ENCODE measurements at places on chromosomes 5 and 9.

GRCh38 chr5:33439905-33440481 lies 772 bp upstream of the TARS1 start:
- DNase-seq: no peak

DNA sequence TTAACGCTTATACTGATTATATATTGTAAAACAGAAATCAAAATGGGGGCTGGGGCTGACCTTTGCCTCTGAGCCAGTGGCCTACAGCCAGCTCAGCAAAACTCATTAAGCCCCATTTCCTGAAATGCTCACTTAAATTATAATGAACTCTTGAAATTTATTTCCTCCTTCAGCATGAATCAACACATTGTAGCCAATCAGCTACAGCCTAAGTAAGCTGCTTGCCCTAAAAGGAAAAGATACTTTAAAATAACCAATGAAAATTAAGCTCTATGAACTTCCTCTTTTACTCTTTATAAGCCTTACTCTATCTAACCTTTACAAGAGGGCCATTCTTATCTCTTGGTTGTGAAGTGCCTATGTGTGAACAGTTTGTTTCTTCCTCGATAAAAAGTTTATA lies 33.5 kb upstream of the SUB1 start:
- DNase-seq: no peak

GRCh38 chr9:127283917-127284497 lies 19.4 kb downstream of the GARNL3 start:
- no peak for DNase-seq

- DNase-seq: no peak
Observed at GRCh38 chr5:17304282-17304681, 86.9 kb downstream of the BASP1 start.

DNA sequence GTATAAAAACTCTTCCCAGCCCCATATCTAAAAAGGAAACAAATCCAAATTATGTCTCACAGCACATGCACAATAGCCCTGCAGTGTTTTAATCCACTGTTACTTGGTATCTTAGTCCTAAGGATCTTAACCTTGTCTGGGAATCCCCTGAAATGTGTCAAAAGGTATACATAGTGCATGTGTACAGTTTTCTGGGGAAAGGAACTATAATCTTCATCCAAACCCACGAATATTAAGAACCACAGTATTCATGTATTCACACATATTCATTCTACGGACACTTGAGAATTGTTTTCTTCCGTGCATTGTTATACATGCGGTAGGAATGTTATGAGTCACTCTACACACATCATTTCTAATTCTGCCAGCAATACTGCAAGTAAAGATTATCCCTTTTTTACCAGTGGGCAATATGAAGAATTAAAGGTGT lies 47.8 kb upstream of the SNX2 start:
- no peak for DNase-seq

DNA sequence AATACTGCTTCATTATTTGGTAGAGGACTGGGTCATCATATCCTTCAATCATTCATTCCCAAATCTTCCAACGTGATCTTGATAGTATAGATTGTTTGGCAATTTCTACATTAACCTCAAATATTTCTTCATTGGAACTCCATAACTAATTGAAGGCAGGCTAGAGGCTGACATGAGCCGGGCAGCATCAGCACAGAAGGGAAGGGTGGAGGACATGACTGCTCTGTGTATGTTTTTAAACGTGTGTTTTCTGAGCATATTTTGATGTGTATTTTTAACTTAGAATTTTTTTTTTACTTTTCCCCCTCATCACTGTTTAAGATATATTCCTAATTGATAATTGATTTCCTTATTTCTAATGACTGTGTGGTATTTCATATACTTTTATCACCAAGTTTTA lies 12.6 kb downstream of the DDX4 start:
- DNase-seq: no peak

- no peak for DNase-seq
Observed at GRCh38 chr5:62742207-62742606, 163.6 kb downstream of the LRRC70 start.

- DNase-seq: no peak
Observed at GRCh38 chr9:130336885-130337284, 71.3 kb downstream of the HMCN2 start.

- DNase-seq: no peak
Observed at GRCh38 chr5:15757103-15757502, 257.1 kb downstream of the FBXL7 start.

DNA sequence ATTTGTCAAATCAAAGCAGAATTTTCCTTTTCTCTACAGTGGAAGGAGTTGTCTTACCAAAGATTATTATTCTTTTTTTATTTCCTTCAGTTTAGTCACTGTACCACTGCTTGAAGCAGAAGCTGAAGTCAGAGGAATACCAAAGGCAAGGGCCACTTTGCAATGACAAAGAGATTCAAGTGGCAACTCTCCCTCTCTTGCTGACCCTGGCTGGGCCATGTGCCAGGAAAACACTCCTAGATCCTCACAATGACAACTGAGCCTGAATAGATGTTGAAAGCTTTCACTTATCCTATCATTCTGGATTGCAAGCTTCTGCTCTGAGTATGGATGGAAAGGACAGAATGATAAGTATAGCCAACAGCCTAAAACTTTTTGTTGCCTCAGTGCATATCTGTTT lies 618.3 kb downstream of the NR2F1-AS1 start:
- DNase-seq: no peak

DNA sequence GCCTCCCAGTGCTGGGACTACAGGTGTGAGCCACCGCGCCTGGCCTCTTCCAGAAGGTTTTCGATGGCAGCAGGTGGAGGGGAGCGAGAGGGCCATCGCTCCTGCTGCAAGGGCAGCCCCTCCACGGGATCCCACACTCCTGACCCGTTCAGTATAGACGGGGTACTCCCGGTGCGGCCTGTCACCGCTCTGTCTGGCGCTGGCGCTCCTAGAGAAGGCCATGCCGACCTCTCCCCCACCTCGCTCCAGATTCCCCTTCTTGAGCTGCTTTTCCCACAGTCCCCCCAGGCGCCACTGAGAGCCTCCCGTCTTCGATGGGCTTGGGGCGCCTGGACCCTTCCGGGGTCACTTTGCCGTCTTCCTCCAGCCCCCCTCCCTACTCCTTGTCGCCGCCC lies 4.3 kb upstream of the SQSTM1 start:
- no peak for DNase-seq

- DNase-seq: no peak
Observed at GRCh38 chr9:77960356-77961153, 71.1 kb downstream of the GNAQ start.

- no peak for DNase-seq
Observed at GRCh38 chr9:86763791-86764190, 183.5 kb downstream of the GAS1 start.

GRCh38 chr5:35789732-35790456 lies 66.8 kb upstream of the IL7R start:
- no peak for DNase-seq

GRCh38 chr9:114180696-114181606 lies 25.6 kb downstream of the COL27A1 start:
- DNase-seq: peak; percentile 54

DNA sequence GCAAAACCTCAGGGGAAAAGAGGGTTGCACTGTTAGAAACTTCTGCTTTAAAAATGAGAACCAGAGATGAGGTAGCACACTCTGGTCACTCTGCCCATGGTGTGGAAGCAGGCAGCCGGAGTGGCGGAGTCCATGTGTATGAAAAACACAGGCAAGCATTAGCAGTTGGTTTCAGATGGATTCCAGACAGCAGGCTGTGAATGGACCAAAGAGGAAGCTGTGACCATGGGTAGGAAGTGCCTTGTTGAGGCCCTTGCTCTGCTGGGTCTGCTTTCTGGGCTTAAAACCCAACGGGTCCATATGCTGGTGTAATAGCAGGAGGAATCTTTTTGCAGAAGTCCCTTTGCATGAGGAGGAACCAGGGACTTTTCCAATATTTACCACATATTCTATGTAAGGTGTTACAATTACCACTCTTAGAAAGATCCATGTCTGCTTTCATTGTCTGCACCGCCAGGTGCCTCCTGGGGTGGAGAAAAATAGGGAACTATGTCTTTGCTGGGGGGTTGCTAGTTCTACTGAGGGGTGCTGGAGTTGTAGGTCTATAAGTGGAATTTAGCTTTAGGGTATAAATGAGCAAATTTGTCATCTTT lies 77.0 kb downstream of the ANKRD55 start:
- DNase-seq: peak; percentile 39

- DNase-seq: peak; percentile 60
Observed at GRCh38 chr9:128927731-128928411, 7.1 kb downstream of the PHYHD1 start.

DNA sequence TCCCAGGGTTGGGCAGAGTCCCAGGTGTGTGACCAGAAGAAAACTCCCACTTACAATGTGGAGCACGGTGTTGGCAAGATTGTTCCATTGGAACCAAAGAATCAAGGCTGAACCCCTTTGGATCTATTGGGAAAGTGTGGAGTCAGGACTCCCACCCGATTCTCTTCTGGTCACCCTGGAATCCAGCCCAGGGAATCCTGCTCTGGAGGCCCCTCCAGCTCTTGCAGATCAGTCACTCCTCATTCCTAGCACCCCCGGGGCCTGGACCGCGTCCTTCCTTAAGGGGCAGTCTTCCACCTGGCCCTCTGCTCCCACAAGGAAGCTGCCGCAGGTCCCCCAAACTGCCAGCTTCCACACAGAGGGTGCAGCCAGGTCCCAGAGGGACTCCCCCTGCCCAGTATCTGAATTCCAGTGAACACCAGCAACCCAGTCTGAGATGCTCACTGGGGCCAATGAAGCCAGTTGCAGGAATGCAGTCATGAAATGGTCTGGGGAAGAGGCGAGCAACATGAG lies 170.1 kb downstream of the GADD45G start:
- no peak for DNase-seq

GRCh38 chr9:92377876-92378275 lies 26.5 kb downstream of the OGN start:
- DNase-seq: no peak

DNA sequence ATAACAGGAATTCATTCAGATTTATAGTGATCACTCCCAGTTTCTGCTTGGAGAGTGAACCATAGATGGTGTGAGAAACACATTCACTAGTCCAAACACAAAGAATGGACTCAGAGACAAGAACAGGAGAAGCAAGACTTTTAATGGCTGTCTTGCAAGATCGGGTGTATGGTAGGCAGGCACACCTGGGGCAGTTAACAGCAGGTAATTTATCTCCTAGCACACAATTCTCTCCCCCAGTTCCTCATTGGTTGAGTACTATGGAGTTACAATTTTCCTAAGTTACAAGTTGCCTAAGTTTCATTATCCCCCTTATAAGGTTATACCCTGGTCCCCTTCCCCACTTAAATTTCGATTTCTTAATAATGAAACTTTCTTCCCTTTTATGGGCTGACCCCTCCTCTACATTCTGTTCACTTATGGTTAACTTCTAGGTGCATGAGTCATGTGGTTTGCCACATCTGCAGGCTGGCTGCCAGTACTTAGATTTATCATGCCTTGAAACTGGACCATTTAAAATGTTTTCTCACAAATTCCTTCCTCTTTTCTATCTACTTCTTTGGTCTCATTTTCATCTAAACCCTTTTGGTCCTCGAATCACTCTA lies 623.3 kb downstream of the HINT1 start:
- no peak for DNase-seq

DNA sequence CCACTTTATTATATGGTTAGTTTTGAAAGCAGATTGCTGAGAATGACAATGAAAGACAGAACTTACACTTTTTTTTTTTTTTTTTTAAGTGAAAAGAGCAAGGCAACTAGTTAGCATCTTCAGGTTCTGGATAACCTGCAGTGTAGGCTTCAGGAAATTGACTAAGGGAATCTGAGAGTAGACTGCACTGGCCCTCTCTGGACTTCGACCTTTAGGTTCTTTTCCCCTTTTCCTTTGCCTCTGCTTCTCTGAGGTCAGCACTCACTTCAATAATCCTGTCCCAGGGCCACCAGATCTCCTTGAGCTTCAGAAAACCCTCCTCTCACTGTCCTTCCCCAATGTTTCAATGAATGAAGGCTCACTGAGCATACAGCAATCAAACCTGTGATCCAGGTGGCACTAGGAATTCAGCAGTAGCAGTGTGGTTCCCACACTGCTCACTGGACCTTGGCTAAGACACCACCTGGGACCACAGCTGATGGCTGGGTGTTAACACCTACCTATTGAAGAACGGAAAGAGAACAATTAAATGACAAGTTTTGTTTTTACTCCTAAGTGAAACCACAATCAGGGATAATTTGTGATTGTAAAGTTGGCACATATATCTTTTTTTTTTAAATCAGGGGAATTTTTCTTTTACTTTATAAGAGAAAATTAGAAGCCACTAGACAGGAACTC lies 85.8 kb upstream of the IL6ST start:
- no peak for DNase-seq

- no peak for DNase-seq
Observed at GRCh38 chr9:127783111-127784008, 2.5 kb upstream of the CDK9 start.

DNA sequence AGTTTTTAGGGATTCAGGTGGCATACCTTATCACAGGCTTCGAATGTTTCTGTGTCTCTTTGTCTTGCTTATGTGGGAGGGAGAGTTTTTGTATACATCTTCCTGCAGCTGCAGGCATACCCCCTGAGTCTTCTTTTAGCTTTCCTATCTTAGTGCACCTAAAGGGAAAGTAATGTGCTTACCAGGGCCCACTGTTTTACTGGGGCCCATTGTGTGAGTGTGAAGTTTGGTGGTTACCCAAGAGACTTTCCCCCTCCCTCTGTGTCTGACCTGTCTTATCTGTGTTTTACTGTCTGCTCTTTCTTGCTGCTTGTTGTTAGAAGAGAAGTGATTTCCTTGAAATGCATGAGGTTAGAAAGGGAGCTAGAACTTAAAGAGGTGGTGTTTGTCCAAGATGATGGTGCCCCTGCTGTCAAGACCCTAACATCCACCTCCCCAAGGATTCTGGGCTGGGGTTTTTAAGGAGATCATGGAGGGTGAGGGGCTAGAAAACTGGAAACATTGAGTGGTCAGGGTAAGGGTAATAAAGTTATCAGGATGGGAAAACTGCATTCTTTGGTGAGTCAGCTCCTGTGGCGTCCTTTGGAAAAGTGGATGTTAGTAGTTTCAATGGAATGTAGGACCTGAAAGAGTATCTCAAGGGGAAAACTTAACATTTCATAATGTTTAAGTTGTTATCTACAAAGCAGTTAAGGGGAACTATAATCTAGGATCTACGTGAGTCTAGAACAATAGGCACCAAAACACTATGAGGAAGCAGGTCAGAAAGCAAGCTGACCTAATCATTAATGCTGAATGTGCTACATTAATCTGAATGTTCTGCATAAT lies 583.5 kb upstream of the TUSC1 start:
- DNase-seq: no peak
